ENCODE measurements at places on chromosomes 1 and 21.

- DNase-seq, result peak; percentile 20
Measured at GRCh38 chr1:19240673-19241538, 10.4 kb downstream of the EMC1 start.

- DNase-seq, result no peak
Measured at GRCh38 chr1:42109600-42109999, 43.6 kb upstream of the GUCA2B start.

- DNase-seq, result no peak
Measured at GRCh38 chr1:239771550-239771949, 320.1 kb upstream of the FMN2 start.

DNA sequence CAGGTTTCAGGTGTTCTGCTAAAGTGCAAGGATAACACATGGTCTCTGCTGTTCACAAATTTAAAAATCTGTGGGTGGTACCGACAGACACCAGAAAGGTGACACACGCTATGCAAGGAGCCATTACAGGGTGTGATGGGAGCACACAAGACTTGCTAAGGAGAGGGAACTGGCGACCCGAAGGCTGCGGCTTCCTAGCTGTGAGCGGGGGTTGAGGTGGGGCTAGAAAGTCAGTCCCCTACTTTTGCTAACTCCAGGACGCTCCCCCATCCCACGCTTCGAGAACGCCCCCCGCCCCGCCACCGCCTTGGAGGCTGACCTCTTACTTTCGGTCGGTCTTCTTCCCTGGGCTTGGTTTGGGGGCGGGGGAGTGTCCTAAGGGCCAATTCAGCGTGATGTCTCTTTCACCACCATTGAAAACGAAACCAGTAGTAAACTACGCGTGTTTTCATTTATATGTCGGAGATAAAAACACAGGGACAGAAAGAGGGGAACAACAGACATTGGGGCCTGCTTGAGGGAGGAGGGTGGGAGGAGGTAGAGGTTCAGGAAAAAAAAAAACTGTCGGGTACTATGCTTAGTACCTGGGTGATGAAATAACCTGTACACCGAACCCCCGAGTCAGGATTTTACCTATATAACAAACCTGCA is 1.1 kb downstream of the CKS1B start:
- peak; percentile 54 for DNase-seq

GRCh38 chr21:28657566-28657965 is 335.1 kb downstream of the LTN1 start:
- no peak for DNase-seq

DNA sequence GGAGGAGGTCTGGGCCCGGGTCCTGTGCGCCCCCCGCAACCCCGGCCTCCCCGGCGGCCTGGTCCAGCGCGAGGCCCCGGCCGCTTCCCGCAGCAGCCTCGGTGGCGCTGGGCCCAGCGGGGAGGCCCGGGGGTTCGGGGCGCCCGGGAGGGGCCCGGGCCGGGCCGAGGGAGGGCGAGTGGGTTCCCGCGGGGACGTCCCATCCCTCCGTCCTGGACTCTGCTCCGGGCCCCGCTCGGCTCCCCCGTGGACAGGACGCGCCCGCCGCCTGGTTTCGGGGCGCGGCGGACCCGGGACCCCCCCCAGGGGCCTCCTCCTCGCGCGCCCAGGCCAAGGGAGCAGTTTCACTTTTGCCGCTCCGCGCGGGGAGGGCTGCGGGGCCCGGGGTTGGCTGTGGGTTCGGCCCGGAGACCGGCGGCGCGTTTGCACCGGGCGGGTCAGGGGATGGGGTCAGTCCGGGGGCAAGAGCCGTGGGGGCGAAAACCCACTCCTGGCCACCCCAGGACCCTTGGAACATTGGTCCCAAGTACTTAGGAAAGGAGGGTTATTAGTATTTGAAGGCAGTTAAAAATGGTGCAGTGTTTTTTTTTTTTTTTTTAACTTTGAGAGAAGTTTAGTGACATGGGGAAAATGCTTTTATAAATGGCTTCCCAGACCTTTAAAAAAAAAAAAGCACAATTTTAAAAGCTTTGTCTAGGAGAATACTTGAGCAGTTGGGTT is 677 bp downstream of the AGPAT3 start:
- DNase-seq, result no peak

DNA sequence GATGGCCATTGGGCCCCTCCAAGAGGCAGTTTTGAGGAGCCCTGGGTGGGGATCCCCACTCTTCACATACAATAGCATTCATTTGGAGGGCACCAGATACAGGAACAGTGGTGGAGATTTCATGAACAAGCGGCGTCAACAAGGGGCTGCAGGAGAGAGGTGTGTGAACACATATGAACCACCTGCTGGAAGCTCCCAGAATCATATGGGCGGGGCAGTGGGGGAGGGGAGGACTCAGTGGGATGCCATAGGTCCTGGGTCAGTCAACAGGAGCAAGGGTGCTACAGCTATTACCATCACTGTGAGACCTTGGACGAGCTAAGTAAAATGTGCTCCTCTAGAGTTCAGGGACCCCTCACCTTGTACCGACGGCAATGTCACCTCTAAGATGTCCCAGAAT is 100.4 kb upstream of the IRF2BP2 start:
- no peak for DNase-seq

DNA sequence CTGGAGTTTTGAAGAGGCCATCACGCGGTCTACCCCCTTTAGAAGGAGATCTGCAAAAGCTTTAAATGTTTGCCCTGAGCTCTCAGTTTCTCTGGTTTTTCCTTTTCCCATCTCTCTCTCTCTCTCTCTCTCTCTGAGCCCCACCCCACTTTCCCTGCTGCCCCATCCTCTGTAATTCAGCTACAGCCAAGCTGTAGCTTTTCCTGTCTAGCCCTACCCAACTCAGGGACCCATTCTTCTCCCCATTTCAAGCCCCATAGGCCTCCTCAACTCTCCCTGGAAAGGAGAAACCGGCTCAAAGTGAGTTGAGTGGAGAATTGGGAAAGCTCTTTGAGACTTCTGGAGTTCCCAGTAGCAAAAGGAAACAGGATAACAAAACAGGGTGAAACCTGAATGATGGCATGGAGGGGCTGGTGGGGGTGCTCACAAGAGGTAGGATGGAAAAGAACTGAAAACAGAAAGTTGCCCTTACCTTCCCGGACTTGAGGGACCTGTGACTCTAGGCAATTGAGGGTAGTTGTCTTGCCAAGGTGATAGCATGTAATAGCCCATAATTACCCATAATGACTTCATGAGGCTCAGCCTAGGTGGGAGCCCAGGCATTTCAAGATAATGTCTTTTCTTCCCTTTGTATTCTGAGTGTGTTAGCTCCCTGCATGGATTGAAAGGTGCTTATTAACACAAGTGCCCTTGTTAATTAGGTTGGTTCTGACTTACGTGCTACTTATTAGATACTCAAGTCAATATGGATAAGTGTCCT is 84.9 kb downstream of the SLC16A1 start:
- DNase-seq, result no peak

- no peak for DNase-seq
Measured at GRCh38 chr1:205545991-205546390, 41.5 kb downstream of the CDK18 start.

- no peak for DNase-seq
Measured at GRCh38 chr1:178973652-178974101, 52.0 kb upstream of the FAM20B start.

DNA sequence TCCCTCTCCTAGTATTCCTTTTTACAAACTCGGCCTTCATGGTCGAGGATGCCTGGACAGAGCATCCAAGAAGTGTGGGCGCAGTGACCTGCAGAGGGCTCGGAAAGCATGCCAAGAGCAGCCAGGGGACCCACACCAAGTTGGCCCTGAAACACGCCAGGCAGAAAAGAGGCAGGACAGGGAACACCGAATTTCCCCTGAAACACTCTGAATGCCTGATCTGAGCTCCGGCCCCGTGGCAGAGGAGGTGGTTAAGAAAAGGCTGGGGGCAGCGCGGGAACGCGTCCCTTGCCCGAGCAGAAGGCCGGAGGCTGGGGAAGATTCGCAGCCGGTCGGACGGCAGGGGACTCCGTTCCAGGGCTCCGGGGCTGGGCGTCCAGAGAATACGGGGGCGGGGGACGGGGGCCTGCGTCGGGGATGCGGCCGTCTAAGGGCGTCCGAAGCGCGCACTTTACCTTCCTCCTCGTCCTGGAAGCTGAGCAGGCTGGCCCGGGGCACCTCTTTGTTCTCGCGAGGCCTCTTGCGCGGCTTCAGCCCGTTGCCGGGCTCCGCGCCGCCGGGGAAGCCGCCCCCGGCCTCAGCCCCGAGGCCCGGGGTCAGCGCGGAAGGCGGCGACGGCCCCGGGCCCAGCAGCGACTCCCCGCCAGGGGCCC is 558 bp downstream of the PAXBP1 start:
- DNase-seq, result peak; percentile 39

Measured in NCI-H1092 treated with DMSO at 0.1 percent for 48 hours (cell line).